ENCODE measurements at places on chromosomes 16 and 17.

DNA sequence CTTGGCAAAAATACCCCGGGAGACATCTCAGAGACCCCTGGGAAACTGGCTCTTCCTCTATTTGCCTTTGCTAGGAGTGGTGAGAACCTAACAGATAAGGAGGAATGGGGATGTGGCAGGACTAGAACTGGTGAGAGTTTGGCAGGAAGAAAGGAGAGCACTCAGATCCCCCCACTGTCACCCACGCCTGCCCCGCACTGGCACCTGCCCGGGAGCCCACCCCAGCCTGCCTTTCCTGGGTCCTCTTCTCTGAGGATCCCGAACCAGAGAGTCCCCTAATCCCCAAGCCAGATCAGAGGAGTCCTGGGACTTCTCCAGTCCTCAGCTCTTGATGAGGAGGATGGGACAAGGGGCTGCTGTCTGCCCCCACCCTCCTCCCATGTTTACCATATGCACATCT is 3.7 kb downstream of the KCNH6 start:
- no peak for DNase-seq

GRCh38 chr17:9432934-9433421 is 142.6 kb downstream of the STX8 start:
- DNase-seq = no peak

GRCh38 chr16:80384862-80385261 is 155.9 kb upstream of the DYNLRB2 start:
- DNase-seq = no peak

DNA sequence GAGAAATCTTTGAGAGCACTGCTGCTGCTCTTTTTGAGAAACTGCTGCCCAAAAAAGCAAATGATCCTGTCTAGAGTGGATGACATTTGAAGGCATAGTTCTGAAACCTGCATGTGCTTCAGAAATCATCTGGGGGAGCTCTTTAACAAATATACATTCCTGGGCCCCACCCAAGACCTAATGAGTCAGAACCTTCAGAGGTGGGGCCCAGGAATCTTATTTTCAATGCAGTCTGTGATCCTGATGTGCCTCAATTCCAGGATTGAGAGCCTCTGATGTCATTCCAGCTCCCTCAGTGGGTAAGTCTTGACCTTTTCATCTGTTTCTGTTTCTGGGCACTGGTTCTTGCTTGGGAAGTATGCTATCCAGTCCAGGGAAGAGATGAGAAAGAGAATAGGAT is 42.3 kb downstream of the HNF1B start:
- DNase-seq = peak; percentile 64

GRCh38 chr17:12853921-12854320 is 64.6 kb downstream of the ARHGAP44 start:
- no peak for DNase-seq

DNA sequence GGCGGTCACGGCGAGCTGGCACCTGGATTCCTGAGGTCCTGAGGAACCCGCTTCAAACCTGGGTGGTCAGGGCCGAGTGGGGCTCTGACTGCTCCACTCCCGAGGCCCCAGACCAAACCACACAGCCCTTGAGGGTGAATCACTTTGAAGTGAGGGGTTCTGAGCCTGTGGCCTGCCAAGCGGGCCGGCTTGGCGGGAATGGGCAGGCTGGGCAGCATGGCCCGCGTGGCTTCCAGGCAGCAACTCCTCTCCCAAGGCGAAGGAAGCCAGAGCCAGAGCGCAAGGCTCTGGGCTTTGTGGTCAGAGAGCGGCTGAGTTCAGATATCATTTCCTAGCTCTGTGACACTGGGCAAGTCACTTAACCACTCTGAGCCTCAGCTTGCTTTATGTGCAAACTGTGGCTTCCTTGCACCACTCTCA is 42.7 kb downstream of the CMIP start:
- DNase-seq = no peak

DNA sequence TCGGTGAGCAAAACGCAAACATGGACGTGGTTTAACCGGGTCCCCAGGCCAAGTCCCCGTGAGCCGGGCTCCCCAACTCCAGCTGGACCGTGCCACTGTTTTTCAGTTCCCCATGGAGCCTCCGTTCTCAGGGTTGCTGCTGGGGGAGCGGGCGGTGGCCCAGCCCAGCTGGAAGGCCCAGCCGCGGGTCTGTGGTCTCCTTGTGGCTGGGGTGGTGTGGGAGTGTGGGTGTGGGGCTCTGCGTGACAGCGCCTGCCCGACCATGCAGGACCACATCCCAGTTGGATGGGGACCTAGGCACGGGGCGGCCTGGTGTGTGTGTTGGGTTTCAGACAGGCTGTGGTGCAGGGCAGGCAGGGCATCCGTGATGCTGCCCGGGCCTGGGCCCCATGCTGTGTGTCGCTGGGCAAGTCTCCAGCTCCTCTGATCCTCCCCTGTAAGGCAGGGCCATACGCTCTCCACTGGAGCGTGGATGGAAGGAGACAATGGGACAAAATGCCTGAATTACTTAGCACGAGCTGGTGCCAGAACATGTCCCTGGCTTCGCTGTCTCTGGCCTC is 40.3 kb downstream of the COX4I1 start:
- DNase-seq = no peak

DNA sequence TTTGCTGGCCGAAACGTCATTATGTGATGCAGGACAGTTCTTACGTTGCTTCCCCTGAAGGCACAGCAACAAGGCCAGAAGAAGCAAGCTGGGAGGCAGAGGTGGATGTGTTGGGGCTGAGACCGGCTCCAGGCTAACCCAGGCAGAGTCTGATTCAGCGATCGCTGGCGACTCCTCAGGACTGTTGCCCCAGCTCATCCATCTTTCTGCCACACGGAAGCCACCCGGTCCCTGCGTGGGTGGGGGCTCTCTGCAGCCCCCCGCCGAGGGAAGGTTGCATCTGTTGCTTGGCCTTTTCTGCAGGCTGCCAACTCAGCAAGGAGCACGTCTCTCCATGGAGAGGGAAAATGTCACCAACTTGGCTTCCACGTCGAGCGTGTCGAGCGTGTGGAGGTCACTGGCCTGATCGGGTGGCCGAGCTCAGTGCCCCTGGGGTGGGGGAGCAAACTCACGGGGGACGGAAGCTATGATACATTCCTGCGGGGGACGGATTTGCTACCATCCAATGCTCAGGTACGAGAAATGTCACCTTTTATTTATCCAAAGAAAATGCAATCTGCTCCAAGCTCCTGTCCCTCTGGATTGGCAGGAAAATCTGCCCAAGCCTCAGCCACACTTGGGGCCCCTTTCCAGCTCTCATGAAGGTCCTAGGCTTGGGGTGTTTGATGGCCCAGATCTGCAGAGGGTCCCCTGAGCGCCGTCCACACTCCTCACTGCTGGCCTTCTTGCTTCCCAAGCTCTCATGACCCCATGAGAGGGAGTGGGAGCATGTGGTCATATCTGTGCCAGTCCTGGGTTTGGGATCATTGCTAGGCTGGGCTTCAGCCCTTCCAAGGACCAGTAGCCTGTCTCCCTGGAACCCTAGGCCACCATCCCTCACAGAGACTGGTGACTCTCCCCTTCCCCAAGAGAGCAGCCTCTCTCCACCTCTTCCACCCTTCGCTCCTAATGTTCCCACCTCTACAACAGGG is 69.4 kb downstream of the RPH3AL start:
- DNase-seq = no peak

DNA sequence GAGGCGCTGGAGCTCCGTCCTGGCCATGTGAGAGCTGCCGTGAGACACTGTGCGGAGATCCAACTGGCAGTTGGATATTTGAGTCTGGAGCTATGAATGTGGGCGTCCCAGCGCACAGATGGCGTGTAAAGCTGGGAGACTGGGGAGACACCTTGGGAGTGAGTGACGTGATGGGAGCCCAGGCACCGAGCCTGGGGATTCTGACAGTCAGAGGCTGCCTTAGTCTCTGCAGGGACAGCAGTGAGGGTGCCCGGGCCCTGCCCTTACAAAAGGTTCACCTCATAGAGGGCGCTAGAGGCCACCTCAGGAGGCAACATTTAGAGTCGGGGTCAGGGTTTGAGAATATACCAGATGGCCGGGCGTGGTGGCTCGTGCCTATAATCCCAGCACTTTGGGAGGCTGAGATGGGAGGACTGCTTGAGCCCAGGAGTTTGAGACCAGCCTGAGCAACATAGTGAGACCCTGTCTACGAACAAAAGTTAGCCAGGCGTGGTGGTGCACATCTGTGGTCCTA is 194.1 kb upstream of the GSE1 start:
- DNase-seq = no peak

GRCh38 chr16:3038256-3038655 is 1.5 kb upstream of the BICDL2 start:
- DNase-seq = no peak

GRCh38 chr16:66287926-66288325 is 78.6 kb upstream of the CDH5 start:
- no peak for DNase-seq

DNA sequence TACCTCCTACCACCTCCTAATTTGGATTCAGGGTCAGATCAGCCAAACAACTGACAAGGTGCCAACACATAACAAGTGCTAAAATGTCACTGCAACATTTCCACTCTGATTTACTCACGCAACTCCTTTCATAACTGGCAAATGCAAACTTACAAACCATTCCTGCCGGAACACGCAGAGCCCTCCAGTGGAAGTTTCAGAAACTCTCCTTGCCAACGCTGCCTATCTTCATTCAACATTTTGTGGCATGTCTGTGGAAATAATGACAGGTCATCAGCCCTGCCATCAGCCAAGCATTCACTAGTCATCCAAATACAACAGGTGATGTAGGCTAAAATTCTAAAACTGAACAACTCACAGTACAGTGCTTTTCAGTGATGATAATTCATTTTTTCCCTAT is 37.7 kb upstream of the OR3A1 start:
- no peak for DNase-seq

Measured in cardiac fibroblast (primary cell).